ENCODE measurements at places on chromosomes 2 and 18.

DNA sequence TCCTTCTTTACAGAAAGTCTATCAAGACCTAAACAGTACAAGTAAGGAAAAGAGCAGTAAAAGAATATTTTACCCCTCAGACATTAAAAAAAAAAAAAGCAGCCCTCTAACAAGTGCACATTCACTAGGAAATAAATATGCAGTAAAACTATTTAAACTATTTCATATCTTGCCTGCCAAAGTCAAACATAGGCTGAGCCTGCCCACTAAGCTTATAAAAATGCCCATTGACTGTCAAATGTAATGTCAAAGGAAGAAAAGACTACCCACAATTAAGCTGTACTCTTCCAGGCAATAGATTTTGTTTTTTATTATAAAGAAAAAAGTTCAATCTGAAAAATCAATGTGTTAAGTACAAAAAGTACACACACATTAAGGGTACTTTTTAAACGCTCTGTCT lies 11.8 kb downstream of the ALS2 start:
- no peak for DNase-seq

- DNase-seq: no peak
Measured at GRCh38 chr2:35973737-35974132, 381.8 kb upstream of the CRIM1 start.

DNA sequence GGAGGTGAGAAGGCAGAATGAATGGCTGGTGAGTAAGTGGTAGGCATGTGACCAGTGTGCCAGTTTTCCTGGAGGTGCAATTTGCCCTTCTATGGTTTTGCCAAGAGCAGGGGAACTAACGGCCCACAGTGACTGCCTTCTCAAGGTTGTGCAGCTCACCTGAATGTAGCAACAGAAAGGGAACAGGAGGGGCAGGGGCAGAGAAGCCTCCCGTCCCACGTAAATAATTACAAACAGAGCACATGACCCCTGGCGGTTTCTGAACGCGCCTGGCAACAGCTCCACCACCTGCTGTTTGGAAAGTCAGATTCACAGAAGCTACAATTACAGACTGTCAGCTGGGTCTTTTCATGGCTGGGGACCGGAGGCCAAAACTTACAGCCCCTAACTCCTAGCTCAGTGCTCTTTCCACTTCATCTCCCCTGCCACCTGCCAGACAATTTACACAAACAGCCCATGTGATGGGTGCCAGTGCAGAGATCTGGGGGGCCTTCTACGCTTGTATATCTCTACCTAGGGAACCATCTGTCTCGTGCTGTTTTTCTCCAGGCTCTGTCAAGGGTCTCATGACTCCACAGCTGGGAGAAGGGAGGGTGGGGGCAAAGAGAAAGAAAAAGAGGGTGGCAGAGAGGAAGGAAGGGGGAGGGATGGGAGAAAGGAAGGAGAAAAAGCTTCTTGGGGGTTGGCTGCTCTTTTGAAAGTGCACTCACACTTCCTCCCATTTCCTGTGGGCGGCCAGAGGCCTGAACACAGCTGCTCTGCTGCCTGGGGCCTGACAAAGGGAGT lies 69.6 kb downstream of the POLR1A start:
- peak; percentile 72 for DNase-seq

DNA sequence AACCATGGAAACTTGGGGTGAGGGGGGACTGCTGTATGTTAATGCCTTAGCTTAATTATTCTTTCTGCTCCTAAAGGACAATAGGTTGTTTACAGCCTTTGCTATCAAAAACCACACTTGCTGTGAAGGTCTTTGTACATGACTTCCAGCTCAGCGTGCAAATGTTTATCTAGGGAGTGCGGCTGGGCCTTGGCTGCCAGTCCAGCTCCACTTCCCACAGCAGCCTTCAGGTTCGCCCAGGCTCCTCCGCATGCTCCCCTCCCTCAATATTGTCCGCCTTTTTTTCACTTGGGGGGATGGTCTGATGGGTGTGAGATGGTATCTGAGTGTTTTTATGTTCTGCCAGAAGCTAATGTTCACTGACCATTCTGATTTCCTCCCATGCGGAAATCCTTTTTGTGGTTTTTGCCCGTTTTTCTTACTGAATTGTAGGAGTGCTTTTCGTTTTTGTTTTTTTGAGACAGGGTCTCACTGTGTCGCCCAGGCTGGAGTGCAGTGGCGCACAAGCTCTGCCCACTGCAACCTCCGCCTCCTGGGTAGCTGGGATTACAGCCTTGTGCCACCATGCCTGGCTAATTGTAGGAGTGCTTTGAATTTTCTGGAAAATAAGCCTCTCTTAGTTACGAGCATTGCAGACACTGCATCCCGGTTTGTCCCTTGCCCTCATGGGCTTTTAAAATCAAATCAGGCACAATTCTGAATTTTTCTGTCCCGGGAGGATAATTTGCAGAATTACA lies 28.8 kb downstream of the SH3BP4 start:
- DNase-seq: no peak

DNA sequence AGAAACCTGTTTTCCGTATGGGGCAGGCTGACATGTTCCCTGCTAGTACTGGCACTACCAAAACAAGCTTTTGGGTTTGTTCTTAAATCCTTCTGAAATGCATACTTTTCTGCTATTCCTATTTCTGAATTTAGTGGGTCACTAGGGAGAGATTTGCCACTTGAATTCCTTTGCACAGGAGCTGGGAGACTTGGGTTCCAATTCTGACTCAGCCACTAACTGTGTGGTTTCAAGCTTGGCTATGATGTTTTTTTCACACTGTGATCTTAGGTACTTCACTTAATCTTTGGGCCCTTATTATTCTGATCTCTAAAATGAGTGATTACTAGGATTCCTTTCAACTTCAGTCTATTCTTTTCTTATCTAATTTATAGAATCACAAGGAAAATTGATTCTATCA lies 105.5 kb downstream of the BCL11A start:
- DNase-seq: no peak

GRCh38 chr2:48209214-48209885 lies 303.1 kb upstream of the FBXO11 start:
- DNase-seq: no peak

DNA sequence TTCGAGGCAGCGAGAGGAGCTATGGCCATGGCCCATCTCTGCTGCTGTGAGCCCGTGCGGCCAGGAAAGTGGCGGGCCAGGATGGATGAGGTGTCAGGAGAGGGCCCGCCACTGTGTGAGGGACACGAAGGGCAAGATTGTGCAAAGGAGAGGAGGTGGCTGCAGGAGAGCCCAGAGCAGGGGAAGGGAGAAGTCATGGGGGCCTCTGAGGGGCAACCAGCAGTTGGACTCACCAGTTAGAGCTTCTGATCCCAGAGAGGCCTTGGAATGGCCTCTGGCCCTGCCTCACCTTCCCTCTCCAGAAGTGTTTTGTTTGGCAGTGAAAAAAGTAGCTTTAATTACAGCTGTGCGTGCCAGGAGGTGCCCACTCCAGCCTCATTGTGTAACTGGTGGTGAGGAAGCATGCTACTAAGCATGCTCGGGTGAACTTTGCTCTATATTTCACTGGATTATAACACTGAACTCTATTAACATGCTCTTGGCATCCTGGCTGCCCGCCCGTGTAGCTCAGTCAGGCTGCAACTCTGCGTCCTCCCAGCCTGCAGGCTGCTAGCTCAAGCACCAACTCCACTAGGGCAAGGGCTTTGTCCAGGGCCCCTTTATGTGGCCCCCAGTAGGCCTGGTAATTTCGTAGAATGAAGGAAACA lies 34.2 kb downstream of the IMPA2 start:
- DNase-seq: peak; percentile 57

GRCh38 chr2:2704428-2705090 lies 373.5 kb upstream of the MYT1L start:
- DNase-seq: no peak

- no peak for DNase-seq
Measured at GRCh38 chr2:237196409-237196808, 110.7 kb downstream of the COPS8 start.

DNA sequence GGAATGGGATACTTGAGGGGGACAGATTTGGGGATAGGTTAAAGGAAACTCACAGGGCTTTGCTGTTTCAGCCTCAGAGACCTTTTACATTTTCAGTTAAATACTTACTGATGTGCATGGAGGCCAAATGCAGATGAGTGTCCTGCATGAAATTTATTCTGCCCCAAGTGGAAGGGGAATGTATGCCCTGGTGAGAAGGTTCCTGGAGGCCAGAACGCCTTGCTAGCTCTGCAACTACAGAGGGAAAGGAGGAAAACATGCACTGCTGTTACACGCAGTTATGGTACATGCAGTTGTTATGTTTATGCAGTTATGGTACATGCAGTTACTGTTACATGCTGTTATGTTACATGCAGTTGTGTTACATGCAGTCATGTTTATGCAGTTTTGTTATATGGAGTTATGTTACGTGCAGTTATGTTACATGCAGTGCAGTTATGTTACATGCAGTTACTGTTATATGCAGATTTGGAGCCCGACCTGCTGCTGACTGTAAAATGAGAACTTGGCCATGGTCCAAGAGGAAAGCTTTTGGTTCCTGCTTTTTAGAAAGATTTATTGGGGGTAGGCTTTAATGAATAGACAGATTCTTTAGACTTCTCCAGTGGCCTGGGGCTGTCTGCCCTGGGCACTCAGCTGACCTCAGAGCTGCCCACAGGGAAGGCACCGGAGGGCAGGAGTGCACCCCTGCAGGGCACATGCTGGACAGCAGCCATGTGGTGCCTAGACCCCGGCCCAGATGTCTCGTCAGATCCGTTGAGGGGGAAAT lies 84.1 kb downstream of the LDLRAD4 start:
- no peak for DNase-seq

- no peak for DNase-seq
Measured at GRCh38 chr2:128638341-128639119, 319.9 kb upstream of the HS6ST1 start.

DNA sequence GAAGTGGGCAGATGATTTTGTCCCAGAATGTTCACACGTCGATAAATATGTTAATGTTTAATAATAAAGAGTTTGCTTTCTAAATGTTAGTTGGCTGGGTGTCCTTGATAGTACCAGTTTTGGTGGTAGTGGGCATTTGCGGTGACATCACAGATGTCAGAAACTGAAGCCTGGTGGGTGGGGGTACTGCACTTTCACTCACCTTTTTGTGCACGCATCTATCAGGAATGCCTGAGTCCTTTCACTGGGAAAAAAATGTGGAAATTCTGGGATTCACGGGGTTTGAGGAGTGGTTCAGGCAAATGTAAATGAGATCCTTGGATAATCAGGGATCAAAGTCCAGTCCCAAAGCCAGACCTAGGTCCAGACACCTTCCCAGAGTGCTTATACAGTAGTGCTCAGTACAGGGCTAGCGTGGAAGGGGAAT lies 3.2 kb downstream of the EPAS1 start:
- DNase-seq: no peak

GRCh38 chr2:144939590-144939989 lies 419.7 kb upstream of the ZEB2 start:
- DNase-seq: no peak

- no peak for DNase-seq
Measured at GRCh38 chr18:50194631-50195532, at the start of gene MYO5B. MYO5B (minus strand) TSS chr18:50195147; CDS start chr18:50194793, 354 bp downstream.

GRCh38 chr18:9038277-9038871 lies 64.1 kb upstream of the NDUFV2 start:
- DNase-seq: no peak

DNA sequence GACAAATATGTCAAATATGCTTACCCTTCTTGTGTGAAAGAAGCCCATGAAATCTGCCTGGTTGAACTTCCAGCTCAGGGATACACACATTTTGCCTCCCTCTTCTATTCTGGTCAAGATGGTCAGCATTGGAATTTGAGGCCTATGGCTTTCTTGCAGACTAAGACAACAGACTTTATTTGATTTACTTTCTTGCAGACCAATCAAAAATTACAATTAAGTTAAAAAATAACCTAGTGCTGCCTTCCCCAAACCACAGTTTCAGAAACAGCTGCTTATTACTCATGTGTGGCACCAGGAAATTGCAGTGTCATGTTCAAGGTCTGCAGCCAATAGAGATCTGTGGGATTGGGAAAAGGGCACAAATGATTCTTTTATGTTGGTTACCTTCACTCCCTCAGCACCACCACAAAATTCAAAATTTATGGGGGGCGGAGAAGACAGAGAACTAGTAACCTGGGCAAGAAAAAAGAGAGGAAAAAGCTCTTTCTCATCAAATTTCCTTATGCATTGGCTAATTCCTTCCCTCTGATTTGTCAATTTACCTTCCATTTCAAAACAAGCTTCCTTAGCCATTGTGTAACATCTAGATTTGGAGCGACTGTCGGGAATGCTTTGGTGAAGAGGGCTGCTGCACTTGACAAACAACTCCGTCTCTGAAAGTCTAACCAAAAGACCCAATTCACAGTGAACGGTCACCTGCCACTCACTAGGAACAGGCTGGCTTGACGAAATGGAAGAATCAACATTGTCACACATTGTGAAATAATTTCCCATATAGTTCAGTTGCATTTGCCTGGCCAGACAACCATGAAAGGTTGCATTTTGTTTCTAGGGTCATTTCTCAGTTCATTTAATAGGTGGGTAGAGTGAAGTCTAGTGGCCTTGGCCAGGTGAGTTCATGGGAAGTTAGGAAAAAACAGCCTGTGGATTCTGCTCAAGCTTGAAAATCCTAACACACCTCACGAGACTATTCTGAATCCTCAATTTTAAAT lies 100.4 kb upstream of the FZD5 start:
- no peak for DNase-seq

DNA sequence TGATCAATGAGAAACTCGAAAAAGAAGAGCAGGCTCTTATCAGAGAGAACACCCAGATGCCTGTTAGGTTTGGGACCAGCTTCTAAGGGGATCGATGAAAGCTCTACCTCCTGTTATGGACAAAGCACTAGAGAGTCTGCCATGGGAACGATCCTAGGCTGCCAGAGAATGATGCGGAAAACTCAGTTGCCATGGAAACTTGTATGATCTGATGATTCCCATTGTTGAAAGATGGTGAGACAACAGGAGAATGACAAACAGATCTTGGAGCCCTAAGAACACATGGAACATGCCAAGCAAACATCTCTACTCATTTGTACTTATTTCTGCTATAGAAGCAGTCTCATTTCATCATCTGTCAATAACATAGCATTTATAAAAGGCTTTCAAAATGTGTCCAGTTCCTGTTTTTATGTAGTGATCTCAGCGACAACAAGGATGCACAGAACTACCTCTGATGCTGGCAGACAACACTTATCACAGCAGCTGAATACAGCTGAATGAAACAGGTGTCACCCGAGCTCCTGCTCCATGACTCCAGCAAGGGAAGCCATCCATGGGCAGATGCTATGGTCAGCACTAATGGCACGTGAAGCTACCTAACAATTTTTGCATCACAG lies 59.6 kb downstream of the NCKAP5 start:
- no peak for DNase-seq

DNA sequence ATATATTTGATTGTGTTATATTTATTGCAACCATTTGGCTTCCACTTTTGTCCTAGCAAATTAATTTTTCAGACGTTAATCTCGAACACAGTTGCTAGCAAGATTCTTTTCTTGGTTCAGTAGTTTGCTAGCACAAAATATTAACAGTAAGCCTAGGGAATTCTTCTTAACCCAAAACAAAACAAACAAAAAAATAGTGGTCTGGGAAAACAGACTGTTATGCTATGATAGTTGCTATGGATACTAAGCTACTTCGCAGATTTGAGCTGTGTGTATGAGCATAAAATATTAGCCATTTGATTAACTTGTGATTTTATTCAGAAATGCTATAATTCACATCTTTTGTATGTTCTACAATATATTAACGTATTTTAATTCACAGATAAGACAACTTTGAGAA lies 541.5 kb upstream of the NETO1 start:
- DNase-seq: no peak

- no peak for DNase-seq
Measured at GRCh38 chr2:215358891-215359575, 47.2 kb downstream of the ATIC start.

Data from fibroblast of the conjunctiva (primary cell).